Stimulated activated CD8-positive, alpha-beta memory T cell treated with anti-CD3 and anti-CD28 coated beads, Interleukin-7, amount 100 ng/mL, for 1 hour (primary cell): ENCODE measurements at places on chromosomes 12 and 14.

DNA sequence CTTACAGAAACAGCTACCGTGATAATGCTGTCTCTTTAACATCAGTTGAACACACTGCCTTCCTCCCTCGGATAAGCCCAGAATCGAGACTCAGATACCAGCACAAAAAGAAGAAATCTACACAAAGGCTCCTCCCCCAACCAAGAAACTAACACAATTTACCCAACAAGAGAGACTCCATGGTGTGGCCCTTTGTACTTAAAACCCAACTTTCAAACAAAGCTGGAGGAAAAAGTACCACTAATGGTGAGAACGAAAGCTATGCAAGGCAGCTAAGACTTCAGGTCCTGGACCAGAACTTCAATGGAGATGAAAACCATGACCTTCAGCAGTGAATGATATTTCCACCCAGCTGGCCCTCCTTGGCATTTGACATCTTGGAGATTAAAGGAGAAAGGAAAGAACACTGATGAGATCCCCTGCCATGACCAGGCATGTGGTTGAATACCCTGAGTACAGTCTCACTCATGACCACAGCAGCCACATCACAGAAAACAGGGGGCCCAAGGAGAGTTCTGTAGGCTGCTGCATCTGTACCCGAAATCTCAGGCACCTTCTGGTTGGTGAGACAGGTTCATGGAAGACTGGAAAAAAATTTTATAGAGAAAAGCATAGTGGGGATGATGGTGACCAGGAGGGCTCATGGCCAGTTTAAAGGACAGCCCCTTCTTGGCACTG is 36.7 kb downstream of the RBM19 start:
- no peak for DNase-seq

DNA sequence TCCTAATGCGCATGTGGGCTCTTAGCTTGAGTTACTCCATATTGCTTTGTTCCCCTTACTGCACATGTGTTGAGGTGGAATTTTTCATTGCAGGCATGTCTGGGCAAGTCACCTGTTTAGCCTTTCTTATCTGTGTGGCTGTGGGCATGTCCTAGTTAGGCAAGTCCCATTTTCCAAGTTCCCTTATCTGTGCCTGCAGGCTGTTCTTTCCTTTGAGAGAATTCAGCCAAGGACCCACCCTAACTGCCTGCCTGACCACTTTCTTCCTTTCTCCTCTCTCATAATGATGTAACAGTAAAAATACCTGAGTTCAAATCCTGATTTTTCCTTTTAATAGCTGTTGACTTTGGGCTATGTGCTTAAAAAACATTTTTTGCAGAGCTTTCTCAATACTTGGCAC is 870.6 kb downstream of the NRXN3 start:
- DNase-seq, result no peak

DNA sequence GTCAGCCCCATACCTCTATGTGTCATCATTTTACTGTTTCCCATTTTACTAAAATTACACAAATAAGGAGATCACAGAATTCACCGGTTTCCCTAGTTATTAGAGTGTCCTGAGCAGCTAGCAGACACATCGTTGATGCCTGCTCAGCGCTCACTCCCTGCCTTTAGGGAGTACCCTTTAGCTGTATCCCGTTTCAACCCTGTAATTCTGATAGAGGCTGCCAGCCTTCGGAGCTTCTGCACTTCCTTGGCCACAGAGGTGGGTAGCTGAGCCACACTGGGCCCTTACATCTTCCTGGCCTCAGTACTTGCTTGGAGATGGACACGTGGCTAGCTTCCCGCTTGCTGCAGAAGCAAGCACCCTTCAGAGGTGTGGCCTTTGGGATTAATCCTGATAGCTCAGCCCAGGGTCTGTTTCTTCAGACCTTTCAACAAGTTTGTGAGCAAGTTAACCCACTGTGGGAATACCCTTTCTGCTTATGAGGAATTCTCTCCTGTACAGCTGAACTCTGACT is 14.3 kb upstream of the FBXW8 start:
- no peak for DNase-seq

DNA sequence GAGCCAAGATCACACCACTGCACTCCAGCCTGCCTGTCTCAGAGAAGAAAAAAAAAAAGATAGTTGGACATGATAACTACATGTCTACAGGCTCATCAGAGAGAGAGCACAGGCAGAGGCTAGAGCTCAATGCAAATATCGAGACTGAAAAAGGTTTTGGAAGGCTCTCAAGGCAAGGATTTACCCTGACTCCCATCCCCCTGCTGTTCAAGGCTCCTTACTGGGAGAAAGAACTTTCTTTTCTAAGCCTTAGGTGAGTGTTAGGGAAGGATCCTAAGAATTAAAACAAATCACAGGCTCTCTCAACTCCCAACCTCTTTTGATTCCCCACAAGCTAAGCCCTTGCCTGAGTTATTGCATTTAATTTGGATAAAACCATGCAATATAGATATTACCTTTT is 525.1 kb downstream of the DIO2 start:
- no peak for DNase-seq

DNA sequence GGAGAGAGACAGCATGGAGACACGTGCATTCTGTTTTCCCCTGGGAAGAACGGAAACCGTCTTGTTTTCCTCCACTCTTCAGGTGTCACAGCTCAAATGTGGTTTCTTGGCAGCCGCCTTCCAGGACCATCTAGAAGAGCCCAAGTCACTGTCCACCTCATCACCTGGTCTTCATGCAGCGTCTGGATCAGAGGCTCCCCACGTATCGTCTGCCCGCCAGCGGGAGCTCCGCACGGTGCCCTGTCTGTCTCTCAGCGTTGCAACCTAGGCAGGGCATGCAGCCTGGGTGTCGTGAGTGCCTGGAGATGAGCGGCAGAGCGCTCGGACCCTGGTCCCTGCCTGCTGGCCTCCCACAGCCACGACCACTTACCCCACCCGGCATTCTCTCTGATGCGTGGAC is 117.5 kb downstream of the PIWIL1 start:
- no peak for DNase-seq

GRCh38 chr14:59215322-59215721 is 26.9 kb downstream of the DAAM1 start:
- no peak for DNase-seq

GRCh38 chr14:93183596-93184317 is 940 bp downstream of the MOAP1 start:
- no peak for DNase-seq

DNA sequence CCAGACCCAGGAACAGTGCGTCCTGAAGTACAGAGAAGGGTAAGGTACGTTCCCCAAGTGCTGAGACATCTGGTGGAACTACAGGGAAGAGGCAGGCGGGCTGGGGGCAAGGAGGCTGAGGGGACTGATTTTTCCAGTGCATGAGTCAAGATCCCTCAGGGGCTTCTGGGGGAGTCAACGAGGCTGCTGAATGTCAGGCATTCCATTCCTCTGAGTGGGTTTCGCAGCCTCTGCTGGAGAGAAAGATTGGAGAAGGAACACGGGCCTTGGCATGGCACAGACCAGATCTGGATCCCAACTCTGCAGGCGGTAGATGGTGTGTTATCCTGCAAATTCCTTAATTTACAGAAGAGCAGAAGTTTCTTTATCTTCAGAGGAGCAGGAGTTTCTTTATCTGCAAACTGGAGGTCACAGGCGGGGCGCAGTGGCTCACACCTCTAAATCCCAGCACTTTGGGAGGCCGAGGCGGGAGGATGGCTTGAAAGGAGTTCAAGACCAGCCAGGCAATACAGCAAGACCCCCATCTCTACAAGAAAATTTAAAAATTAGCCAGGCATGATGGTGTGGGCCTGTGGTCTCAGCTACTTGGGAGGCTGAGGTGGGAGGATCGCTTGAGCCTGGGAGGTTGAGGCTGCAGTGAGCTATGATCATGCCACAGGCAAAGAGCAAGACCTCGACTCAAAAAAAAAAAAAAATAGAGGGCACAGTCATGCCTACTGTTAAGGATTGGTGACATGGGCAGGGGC is 132.6 kb upstream of the MAP1LC3B2 start:
- no peak for DNase-seq

DNA sequence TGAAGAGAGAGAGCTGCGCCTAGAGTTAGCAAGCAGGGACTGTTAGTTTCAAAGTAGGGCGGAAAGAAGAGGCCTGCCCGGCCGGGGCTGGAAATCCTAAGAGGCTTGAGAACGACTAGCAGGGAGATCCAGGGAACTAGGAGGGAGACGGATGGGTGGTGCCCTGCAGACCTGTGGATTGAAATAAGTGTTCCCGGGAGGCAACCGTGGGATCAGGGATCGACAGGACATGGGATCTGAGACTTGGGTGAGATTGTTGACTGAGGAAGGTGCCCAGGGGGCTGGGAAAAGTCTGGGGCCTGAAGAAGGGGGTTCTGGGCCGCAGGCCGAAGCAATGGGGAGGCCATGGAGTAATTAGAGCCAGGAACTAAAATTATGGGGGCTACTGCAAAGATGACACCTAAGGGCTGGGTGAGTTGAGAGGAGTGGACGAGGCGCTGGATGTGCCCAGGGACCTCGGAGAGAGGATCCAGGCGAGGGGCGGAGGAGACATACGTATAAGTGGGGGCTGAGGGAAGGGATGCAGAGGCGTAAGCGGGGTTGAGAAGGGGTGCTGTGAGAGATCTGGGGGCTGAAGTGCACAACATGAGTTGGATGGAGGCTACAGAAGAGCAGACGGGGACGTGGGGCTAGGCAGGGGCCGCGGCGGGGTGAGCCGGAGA is 635 bp downstream of the LTA4H start:
- no peak for DNase-seq

DNA sequence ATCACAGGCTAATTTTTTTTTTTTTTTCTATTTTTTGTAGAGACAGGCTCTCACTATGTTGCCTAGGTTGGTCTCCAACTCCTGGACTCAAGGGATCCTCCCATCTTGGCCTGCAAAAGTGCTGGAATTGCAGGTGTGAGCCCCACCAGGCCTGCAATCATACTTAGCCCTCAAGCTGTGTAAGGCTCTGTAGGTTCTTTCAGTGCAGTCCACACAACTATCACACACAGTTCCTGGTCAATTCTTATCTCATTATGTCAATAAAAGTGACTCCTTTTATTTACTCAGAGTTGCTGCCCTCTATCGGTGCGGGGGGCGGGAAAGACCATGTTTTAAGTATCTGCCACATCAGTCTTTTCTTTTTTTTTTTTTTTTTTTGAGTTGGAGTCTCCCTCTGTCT is 29.0 kb downstream of the SLC2A3 start:
- no peak for DNase-seq

- no peak for DNase-seq
Observed at GRCh38 chr12:46343118-46343852, 29.3 kb downstream of the SLC38A2 start.

DNA sequence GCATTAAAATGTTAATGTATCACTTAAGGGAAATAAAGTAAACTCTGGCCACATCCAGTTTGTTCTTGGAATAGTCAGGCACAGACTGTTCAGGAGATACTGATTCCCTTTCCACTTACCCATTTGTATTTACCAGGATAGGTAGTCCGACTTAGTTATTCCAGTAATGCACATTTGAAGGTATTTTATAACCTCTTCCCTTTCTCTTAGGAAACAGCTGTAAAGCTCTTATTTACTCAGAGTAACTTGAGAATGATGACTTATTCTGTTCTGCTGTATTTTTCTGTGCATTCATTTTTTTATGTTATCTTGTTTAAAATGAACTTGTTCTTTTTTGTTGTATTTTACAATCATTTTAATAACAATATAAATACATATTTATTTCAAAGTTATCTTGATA is 78.0 kb downstream of the METTL25 start:
- no peak for DNase-seq

DNA sequence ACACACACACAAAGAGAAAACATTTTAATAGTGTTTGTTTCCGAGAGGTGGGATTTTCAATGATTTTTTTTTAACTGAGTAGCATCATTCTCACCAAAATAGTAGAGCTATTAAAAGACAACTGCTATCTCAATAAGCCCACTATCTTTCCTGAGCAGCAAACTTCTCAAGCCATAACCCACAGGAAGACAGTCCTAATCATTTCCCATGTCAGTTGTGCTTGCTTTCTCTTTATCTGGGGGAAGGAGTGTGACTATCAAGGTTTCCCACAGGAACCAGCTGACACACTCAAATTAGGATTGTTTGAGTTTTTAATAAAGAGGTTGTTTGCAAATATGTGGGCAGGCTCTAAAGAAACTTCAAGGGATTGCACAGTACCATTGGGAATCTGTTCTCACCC is 4.9 kb upstream of the MAX start:
- DNase-seq, result no peak

GRCh38 chr12:65952737-65953209 is 128.5 kb downstream of the HMGA2 start:
- DNase-seq, result no peak

- no peak for DNase-seq
Observed at GRCh38 chr12:70154087-70154638, 89.1 kb upstream of the CNOT2 start.

DNA sequence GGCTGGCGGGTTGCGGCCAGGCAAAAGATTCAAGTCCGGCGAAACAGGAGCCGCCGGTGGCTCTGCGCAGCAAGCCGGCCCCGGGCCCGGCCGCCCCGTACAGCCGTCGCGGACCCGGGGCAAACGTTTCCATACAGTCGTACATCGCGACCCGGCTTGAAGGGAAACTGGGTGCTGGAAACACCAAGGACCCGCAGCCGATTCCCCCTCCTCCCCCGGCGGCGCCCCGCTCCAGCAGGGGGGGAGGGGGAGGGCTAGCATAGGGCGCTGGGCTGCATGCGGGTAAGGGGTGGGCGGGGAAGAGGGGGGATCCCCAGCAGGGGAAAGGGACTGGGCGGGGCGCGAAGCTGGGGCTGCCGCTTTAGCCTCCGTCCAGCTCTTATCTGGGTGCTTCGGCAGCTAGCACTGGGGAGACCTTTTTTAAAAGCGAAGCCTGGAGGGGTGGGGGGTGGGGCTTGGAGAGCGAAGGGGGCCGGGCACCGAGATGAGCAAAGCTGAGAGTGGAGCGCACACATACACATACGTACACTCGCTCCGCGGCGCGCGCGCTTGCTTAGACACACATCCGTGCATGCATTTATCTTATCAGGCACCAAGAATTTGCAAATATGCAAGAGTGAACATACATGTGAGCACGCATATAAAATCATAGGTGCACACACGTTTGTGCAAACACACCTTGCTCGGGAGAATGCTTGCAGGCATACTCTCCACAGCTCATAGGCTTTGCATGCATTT is 11.9 kb downstream of the RARG start:
- DNase-seq, result peak; percentile 36

DNA sequence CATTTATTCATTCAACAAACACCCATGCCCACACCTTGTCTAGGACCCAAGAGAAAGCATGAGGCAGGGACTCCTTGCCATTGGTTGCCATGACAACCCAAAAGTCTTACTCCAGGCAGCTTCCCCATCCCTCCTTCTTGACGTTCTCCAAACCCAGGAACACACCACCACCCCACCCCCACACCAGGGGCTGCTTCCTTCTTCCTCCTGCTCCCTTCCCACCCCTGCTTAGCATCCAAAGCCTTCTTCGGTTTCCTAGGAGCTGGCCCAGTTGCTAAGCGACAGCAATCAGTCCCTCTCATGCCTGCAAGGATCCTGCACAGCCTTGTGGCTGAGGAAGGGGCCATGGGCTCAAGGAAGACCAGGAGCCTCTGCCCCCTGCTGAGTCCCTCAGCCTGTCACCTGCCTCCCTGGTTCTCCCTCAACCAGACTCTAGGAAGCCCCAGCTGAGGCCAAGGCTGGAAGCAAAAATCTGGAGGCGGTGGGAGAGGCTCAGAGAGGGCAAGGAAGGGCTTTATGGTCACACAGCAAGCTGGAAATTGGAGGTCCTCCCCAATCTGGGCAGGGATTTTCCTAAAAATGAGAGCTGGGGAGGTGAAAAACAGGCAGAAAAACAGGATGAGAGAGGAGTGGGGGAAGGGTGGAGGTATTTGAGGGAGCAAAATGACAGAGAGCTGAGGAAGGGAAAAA is 15.4 kb downstream of the RASAL1 start:
- DNase-seq, result no peak

- DNase-seq, result no peak
Observed at GRCh38 chr12:3364661-3365462, 126.1 kb upstream of the PRMT8 start.

- DNase-seq, result no peak
Observed at GRCh38 chr12:57514720-57515407, 5.5 kb downstream of the DDIT3 start.
